ENCODE measurements at places on chromosomes 7 and 10. TPM values are rescaled to one million over a fixed set of nuclear protein-coding genes. Genes with fewer than 3 reads are reported as not detected.

The CALN1 gene
- not detected for total RNA-seq

DNA sequence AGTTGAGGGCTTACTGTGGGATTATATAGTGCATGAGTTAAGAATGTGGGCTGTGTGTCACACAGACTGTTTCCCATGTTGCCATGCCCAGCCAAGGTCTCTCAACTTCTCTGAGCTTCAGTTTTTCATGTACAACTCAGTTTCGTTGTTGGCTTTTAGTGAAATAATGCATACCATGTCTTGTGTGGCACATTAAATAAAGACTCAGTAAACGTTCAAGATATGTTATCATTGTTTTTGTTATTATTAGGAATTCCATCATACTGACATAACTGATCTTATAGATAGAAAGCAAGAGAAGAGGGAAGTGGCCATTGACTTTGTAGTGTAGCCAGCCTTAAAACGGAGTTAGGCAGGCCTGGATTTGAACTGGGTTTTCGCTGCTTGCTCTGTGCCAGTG, 2.9 kb downstream of the CDK14 start:
- DNase-seq: no peak

GRCh38 chr10:63157845-63158624, 24.9 kb downstream of the NRBF2 start:
- DNase-seq: no peak

GRCh38 chr10:10045765-10046028, 972.0 kb upstream of the CELF2 start:
- no peak for DNase-seq

The SPDYE6 gene
- not detected for total RNA-seq

- peak; percentile 79 for DNase-seq
Measured at GRCh38 chr10:110679486-110680272, 35.5 kb downstream of the RBM20 start.

The NAPEPLD gene
- total RNA-seq: 5.7 TPM

DNA sequence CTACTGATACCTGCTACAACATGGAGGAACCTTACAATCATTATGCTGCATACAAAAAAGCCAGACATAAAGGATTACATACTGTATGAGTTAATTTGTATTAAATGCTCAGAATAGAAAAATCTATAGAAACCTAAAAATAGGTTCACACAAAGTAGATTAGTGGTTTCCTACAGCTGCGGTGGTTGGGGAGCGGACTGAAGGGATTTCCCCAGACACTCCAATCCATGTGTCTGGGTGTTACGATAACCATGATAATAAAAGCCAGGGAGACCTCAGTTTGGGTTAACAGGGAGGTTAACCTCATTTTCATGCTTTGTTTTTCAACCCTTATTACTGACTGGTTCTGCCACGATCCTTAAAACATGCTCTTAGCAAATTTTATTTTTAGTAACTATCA, 355.9 kb downstream of the KCNMA1 start:
- no peak for DNase-seq

- DNase-seq: peak; percentile 93
Measured at GRCh38 chr10:72335394-72336258, 19.1 kb downstream of the DNAJB12 start.

The ABCA13 gene
- total RNA-seq: not detected
